ENCODE measurements at places on chromosomes 13 and 19.

DNA sequence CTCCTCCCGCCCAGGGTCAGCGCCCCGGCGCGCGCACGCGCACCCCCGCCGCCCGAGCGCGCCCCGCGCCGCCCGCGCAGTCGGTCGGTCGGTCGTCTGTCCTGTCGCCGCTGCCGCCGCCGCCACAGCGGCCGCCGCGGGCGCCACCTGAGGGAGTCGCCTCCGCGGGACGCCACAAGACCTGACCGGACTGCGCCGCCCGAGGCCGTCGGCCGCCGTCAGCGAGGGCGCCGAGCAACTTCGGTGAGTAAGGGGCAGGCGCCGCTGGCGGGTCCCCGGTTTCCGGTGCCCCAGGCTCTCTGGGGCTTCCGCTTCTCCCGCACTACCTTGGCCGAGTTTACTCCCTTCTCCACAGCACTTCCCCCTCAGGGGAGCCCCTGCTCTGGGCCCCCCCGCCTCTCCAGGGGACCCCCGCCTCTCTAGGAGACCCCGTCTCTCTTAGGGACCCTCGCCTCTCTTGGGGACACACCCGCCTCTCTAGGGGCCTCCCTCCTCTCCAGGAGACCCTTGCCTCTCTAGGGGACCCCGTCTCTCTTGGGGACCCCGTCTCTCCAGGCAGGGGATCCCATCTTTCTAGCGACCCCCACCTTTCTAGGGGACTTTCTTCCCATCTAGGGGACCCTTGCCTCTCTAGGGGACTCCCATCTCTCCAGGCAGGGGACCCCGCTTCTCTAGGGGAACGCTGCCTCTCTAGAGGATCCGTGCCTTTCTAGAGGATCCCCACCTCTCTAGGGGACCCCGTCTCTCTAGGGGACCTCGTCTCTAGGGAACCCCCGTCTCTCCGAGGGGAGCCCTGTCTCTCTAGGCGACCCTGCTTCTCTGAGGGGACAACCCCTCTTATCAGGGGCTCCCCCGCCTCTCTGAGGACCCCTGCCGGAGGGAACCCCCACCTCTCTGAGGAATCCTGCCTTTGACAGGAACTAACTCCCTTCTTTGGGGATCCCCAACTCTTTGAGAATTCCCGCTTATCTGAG, 19.3 kb upstream of the GATAD2A start:
- peak; percentile 64 for DNase-seq

- DNase-seq: peak; percentile 59
Observed at GRCh38 chr13:40682449-40683240, 16.2 kb upstream of the FOXO1 start.

DNA sequence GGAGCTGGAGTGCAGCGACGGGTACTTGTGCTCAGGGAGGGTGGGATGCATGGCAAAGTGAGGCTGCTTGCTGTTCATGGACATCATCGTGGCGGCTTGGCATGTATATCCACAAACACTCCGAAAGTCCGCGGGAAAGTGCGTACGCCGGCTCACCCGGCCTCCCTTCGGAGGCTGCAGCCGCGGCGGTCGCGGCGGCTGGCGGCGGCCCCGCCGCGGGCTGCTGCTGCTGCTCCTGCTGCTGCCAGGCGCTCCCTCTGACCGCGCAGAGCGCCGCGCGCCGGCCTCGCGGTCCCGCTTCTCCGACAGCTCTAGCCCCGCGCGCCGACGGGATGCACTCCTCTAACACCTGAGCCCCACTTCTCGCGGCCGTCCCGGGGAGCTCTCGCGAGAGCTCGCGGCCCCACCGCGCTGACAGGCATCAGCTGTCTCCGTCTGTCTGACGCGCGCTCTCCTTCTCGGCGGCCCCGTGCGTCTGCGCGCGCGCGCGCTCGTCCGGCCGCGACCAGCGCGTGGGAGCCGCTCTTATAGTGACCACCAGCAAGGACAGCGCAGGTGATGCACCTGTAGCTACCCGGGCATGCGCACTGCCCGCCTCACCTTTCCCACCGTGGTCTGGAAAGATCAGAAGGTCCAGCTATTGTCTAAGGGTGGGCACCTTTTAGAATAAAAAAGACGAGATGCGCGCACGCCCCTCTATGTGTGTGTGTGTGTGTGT, at the start of gene POU4F1:
POU4F1 (minus strand) TSS at position 313 of the 718 bp plus-strand sequence; CDS start at position 87, 226 bp downstream.
- DNase-seq: peak; percentile 75

DNA sequence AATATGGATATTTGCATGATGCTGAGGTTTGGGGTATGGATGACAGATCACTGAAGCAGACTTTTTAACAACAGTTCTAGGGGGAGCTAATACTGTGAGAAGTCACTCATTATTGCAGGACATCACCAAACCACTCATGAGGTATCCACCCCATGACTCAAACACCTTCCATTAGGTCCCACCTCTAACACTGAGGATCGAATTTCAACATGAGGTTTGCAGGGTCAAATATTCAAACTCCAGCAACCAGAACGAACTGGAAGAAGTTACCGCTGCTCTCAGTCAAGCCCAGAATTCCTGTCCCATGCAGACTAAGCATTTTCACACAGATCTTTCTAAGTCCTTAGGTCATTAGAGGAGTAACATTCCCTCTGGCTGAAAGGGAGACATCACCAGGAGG, 758.9 kb downstream of the UQCRFS1 start:
- DNase-seq: no peak

- no peak for DNase-seq
Observed at GRCh38 chr19:57192077-57192420, 749 bp downstream of the ZNF264 start.

DNA sequence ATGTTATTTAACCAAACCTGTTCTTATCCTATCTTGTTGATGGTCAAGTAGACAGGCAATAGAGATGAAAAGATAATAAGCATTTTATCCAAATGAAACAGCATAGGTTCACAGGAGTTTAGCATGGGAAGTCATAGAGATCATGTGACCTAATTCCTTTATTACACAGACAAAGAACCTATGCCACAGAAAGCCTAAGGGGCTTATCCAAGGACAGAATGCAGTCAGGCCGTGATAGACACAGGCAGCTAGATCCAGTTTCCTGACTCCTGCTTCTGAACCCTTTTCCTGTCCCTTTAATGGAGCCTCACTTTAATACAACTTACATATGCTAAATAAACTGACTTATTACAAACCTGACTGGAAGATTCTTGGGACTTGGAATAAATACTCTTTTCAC, 532.1 kb downstream of the IRS2 start:
- no peak for DNase-seq

- DNase-seq: no peak
Observed at GRCh38 chr13:30787738-30788525, 52.6 kb downstream of the ALOX5AP start.

- DNase-seq: no peak
Observed at GRCh38 chr19:42352301-42353259, 27.1 kb downstream of the MEGF8 start.

DNA sequence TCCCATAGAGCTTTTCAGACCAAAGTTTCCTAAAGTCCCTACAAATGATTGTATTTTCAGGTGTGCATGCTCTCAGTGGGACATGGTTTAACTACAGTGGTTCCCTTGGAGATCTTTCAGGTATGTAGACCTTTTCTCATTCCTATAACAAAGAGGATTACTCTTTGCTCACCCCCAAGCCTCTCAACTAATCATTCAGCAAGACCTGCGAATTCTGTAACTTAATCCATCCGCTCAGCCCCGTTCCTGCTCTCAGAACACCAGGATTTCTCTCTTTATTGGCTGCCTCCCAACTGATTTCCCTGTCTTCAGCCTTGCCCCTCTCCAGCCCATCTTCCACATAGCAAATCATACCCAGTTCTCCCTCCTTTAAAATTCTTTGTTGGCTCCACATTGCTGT, 253.6 kb downstream of the MTUS2 start:
- DNase-seq: no peak

DNA sequence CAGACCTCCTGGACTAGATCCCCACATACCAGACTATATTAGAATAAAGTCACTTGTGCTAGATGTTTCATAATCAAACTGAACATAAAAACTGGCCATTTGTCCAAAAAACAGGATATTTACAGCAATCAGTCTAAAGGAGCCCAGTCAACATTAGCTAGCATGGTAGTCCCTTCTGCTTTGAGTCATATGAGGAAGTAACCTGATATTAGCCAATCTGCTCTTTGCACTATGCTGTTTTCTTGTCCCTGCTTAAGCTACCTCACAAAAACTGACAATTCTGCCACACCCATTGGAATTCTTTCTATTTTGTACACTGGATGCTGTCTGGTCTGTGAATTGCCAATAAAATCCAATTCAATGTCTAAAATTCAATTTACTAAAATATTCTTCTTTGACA, 1824.2 kb downstream of the OLFM4 start:
- no peak for DNase-seq

- DNase-seq: no peak
Observed at GRCh38 chr13:106522112-106522705, 13.3 kb downstream of the EFNB2 start.

DNA sequence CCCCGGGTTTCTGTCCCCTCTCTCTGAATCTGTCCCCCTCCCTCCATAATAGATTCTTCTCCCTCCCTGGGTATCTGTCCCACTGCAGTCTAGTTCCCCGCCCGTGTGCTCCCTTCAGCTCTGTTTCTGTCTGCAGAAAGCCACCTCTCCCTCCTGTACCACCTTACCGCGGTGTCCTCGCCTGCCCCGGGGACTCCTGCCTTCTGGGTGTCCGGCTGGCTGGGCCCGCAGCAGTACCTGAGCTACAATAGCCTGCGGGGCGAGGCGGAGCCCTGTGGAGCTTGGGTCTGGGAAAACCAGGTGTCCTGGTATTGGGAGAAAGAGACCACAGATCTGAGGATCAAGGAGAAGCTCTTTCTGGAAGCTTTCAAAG, 1.3 kb downstream of the FCGRT start:
- DNase-seq: no peak

- no peak for DNase-seq
Observed at GRCh38 chr13:106505295-106505694, 30.2 kb downstream of the EFNB2 start.

DNA sequence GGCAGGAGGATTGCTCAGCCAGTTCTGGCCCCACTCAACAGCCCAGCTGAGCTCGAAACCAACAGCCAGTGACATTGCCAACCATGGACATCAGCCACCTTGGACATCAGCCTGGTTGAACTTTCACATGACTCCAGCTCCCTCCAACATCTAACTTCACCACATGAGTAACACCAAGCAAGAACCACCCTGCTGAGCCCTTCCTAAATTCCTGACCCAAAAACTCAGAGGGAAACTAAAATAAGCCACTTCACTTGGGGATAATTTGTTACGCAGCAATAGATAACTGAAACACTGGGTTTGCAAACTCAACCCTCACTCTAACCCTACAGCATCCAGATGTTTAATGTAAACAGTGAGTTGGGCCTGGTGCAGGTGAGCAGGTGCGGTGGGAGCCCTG, 10.7 kb upstream of the LRFN3 start:
- no peak for DNase-seq

- DNase-seq: no peak
Observed at GRCh38 chr13:23323946-23324709, 109.4 kb downstream of the SACS start.

GRCh38 chr13:99894840-99895443, 76.6 kb downstream of the ZIC5 start:
- no peak for DNase-seq

- DNase-seq: no peak
Observed at GRCh38 chr13:64925284-64925683, 2304.9 kb downstream of the PCDH9 start.
